ENCODE measurements at places on chromosomes 12 and 14.

GRCh38 chr12:125283521-125283920, 218.3 kb downstream of the AACS start:
- no peak for DNase-seq

DNA sequence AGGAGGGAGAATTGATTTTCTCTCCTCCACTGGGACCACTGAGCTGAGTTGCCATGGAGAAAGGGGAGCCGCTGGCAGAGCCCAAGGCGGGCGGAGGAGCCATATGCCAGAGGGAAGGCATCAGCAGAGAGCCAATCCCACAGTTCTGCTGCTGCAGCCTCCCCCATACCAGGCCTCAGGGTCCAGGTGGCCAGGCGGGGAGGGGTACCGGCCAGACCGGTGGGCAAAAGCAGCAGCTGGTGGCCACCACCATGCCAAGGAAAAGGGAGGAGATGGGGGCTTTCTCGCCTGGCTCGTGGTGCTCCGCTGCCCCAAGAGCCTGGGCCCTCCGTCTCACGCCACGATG, 72.8 kb downstream of the PITPNM2 start:
- DNase-seq = no peak

GRCh38 chr12:40375076-40375475, 150.3 kb downstream of the LRRK2 start:
- no peak for DNase-seq

GRCh38 chr14:93085911-93086310, 29.8 kb downstream of the ITPK1 start:
- no peak for DNase-seq

DNA sequence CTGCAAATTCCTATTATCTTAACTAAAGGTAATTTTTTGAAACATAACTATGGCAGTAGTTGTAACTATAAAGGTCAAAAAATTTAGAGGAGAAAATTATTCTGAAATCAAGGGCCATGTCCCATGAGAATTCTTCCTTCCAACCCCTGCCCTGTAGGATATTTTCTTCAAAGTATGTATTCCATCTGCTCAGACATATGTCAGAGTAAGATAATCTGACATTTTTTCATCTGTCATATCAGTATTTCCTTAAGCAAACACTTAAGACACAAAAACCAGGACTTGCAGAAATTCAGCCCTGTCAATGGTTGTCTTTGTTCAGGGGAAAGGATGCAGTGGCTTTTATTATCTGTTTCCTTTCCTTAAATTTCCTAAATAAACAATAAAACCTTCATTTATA, 36.3 kb downstream of the ACSS3 start:
- no peak for DNase-seq

GRCh38 chr14:68309616-68310015, 483.3 kb downstream of the ZFP36L1 start:
- DNase-seq = no peak

DNA sequence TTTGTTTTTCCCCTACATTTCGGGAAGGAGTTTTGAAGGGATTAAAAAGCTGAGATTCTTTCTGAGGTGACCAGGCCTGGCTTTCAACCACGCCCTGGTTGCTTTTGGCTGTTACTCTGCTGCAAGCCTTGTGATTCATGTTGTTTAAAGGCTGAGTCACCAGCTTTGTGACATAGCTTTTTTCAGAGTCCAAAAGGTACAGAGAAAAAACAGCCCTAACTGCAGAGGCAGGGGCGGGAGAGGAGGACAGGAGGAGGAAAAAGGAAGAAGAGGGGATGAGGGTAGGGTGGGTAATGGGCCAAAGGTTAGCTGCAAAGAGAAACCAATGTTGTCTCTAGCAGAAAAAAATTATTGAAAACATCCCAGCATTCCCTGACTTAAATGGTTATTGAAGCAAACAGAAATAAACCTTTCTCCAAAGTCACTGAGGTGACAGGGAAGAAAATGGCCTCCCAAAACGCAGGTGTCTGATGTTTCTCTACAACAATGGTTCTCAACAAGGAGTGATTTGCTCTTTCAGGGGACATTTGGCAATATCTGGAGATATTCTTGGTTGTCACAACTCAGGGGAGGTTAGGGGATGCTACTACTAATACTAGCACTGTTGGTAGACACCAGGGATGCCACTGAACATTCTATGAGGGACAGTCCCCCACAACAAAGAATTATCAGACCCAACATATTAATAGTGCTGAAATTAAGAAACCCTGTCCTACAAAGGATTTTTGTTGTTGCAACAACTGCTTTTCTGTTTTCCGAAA, 2.1 kb upstream of the UBC start:
- DNase-seq = peak; percentile 68

Measured in CD4-positive, alpha-beta T cell treated with Interleukin-17A for 4 hours (primary cell).